ENCODE measurements at places on chromosomes 2 and 18.
A peak's percentile ranks its signal among the peaks of the same experiment; 100 is the strongest.

- peak; percentile 10 for DNase-seq
Measured at GRCh38 chr18:22703883-22704585, 229.1 kb upstream of the RBBP8 start.

- DNase-seq = peak; percentile 77
Measured at GRCh38 chr18:48932822-48933510, 17.8 kb downstream of the SMAD7 start.

GRCh38 chr2:30206461-30207430, 24.6 kb upstream of the LBH start:
- DNase-seq = no peak

DNA sequence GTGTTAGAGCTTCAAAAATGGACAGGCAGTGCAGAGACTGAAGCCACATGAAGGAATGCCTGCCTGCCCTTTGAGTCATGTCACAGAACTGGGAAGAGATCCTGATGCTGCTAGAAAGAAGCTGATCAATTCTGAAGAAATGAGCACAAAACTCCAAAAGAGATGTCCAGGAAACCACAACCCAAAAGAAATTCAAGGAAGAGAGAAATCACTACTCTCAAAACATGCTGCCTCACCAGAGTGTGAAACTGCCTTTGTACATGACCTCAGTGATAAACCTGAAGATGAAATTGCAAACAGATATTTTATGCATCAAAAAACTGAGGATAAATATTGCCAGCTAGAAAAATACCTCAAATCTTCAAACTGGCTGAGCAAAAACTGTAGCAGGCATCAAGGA, 20.5 kb downstream of the USP40 start:
- no peak for DNase-seq

GRCh38 chr18:35045121-35045520, 3.9 kb downstream of the MAPRE2 start:
- no peak for DNase-seq

Measured in MV-4-11 (cell line).